ENCODE measurements at places on chromosomes 12 and 14.

DNA sequence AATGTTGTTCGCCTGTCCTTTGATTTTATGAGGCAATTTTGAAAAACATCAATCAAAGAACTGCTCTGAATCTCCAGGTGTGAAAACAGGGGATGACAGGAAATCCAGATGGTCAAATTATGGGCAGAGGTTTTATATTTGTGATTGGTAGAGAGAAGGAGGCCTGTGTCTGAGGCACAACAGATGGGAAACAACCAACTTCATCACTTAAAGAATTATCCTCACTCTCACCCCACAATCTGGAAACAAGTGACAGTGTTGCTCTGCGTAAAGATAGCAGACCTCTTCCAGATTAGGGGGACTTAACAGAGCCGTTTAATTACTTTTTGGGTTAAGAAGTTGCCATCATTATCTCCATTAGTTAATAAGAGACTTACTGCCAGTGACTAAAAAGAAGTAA lies 64.1 kb upstream of the EGLN3 start:
- no peak for DNase-seq

DNA sequence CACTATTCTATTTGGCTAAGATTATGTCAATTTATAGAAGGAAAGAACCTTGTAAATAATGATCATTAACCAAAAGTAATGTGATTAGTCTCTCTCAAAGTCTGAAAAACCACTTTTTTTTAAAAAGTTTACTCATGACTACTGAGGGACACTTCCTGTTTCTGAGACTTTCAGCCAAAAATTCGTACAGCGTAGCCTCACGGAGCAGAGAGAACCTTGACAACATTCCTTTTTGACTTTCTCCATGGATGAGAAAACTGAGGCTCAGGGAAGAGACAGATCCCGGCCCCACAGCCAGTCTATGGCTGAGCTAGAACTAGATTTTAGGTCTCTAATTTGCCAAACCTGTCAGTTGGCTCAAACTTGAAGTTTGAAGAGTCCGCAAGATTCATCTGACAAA lies 68.2 kb downstream of the DAD1 start:
- no peak for DNase-seq

DNA sequence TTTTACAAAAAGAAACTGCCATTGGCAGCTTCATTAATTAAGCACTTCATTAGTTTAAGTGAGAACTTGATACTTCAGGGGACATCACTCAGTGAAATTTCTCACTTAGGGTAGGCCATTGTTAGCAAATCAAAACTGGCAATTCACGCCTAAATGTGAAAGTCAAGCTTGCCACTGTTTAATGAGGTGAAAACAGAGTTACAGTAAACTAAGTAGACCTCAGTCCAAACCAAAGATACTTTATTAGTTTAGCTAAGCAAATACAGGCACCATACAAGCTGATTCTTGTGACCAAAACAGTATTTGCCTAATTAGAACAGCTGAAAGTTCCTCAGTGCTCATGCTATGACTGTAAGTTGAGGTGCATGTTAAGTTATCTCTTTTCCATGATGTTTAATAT lies 176.5 kb upstream of the CPNE8 start:
- no peak for DNase-seq

DNA sequence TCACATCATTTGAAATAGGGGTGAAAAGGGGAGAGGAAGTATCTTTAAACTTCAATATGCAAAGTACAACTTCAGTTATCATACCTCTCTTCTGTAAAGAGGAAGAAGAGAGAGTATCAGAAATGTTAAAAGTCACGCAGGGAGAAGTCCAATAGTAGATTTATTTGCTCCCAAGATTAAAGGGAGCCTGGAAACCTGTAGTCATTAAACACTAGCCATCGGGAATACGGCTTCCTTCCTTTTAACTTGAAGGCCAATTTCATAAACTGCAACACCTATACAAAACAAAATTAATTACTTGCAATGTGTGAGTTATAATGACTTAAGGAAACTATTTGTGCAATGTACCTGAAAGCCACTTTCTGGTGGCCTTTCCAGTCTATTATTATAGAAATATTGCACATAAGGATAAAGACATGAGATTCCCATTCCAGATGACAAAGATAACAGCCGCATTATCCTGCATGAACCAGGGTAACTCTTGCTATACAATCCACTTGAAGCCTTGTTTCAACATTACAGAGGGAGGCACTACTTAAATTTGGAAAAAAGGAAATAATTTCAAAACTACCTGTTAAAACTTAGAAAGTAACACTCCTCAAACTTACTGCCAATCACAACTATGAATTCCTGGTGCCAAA lies 4.6 kb downstream of the BTG1 start:
- no peak for DNase-seq

GRCh38 chr14:77346495-77346894 lies 25.7 kb downstream of the GSTZ1 start:
- no peak for DNase-seq

- DNase-seq: no peak
Measured at GRCh38 chr12:95582230-95583058, 31.2 kb upstream of the USP44 start.

Measured in activated CD8-positive, alpha-beta T cell treated with anti-CD3 and anti-CD28 coated beads for 36 hours (primary cell).